ENCODE measurements at places on chromosomes 7 and 10. TPM values are rescaled to one million over a fixed set of nuclear protein-coding genes. Genes with fewer than 3 reads are reported as not detected.

The SCART1 gene
- total RNA-seq = 2.1 TPM

- H3K4me1 ChIP-seq = no peaks in the 10 kb centered on the region
- no peak overlapping the region for H3K4me3 ChIP-seq
- no peaks in the 10 kb centered on the region for H3K36me3 ChIP-seq
- no peak overlapping the region for H3K27ac ChIP-seq
Measured at GRCh38 chr7:106236065-106236464, 48.7 kb downstream of the NAMPT start.

GRCh38 chr10:78551184-78552005 lies 517.4 kb upstream of the ZMIZ1 start:
- peaks cover 19% of the 10 kb centered on the region for H3K4me1 ChIP-seq
- H3K27me3 ChIP-seq = no peaks in the 10 kb centered on the region
- H3K36me3 ChIP-seq = no peaks in the 10 kb centered on the region
- no peak overlapping the region for H3K27ac ChIP-seq

- H3K4me3 ChIP-seq = no peak overlapping the region
- H3K4me1 ChIP-seq = no peaks in the 10 kb centered on the region
- H3K27me3 ChIP-seq = no peaks in the 10 kb centered on the region
- no peak for DNase-seq
- no peaks in the 10 kb centered on the region for H3K36me3 ChIP-seq
Measured at GRCh38 chr7:151366166-151366879, 24.7 kb downstream of the NUB1 start.

DNA sequence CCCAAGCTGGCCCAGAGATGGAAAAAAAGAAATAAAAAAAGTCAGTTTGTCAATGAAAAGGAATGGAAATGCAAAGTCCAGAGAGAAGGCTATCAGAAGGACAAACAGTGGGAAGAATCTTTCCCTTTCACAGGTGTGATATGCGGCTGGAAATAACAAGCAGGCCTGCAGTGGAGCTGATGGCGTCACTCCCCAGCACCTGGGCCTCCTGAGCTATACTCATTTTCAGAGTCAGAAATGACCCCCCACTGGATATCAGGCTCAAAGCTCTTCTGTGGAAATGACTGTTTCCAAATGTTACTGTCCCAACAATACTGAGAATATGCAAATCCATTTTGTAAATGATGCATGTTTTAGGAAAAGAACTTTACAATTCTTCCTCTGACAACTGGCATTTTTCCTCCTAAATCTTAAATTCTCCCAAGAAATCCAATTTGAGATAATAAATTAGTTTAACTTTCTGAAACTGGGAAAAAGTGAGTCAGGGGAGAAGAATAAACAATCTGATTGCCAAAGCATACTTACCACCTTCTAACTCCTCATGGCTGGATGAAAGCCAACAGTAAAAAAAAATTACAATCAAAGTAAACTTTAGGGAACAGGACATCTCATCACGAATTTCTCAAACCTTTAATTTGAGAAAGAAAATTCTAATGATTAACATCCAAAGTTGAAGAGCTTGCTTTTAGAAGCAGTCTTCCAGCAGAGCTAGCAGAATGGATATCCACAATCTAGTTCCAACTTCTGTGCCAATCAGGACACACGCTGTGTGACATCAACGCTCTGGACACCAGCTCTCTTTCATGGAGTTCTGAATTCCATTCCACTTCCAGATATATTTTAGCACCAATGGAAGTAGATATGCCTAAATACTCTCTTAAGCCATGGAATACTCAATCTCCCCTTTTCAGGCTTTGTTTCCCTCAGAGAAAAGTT lies 5.3 kb upstream of the CUZD1 start:
- DNase-seq = no peak
- no peak overlapping the region for H3K4me3 ChIP-seq
- no peak overlapping the region for H3K27ac ChIP-seq

DNA sequence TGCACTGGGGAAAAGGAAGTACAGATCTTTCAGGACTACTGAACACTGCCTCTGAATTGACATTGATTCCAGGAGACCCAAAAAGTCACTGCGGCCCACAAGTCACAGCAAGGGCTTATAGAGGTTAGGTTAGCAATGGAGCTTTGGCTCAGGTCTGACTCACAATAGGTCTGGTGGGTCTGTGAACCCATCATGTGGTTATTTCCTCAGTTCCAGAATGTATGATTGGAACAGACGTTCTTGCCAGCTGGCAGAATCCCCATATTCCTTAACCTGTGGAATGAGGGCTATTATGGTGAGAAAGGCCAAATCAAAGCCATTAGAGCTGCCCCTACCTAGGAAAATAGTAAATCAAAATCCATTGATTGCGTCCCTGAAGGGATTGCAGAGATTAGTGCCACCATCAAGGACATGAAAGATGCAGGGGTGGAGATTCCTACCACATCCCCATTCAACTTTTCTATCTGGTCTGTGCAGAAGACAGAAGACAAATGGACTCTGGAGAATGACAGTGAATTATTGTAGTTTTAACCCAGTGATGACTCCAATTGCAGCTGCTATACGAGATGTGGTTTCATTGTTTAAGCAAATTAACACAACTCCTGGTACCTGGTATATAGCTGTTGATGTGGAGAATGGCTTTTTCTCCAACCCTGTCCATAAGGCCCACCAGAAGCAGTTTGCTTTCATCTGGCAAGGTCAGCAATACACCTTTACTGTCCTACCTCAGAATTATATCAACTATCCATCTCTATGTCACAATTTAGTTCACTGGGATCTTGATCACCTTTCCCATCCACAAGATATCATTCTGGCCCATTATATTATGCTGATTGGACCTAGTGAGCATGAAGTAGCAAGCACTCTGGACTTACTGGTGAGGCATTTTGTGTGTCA lies 44.5 kb upstream of the PIK3CG start:
- no peaks in the 10 kb centered on the region for H3K27me3 ChIP-seq
- no peak overlapping the region for H3K4me3 ChIP-seq
- H3K4me1 ChIP-seq = no peaks in the 10 kb centered on the region
- H3K36me3 ChIP-seq = no peaks in the 10 kb centered on the region
- no peak for DNase-seq
- H3K27ac ChIP-seq = no peak overlapping the region

DNA sequence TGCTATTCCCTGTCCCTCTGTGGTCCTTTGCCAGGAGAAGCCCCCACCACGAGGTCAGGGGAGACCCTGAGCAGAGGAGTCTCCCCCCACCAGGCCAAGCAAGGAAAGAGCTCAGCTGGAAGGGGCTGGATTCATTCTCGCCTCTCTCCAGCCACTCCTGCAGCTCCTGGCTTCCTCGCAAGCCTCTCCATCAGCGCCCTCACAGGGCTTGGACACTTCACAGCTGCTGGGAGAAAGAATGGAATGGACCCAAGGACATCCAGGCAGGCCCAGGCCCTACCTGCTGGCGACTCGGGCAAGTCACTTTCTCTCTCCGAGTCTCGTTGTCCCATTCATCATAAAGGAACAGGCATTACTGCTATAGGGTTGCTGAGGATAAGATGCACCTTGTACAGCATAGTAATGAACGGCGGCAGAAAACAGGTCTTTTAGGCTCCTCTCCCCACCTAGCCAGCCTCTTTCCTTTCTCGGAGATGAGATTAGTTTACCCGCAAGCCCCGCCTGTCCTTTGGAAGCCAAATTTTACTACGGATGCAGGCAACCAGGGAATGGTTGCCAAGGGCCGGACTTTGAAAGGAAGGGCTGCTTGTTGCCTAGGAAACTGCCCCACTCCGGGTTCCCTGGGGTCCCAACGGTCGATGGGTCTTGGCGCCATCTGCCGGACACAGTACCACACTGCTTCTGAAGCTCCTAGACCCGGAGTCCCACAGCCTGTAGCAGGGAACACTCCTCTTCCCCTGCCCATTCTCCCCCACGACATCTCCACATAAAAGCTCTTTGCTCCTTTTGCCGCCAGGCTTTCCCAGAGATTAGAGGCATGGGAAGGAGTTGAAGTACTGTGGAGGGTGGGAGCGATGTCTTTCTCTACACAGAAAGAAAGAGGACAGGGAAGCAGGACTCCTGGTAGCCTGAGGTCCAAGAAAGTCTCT lies 22.3 kb downstream of the IMPDH1 start:
- H3K27ac ChIP-seq = no peak overlapping the region
- H3K36me3 ChIP-seq = no peaks in the 10 kb centered on the region
- no peaks in the 10 kb centered on the region for H3K4me1 ChIP-seq
- no peak overlapping the region for H3K4me3 ChIP-seq
- no peaks in the 10 kb centered on the region for H3K27me3 ChIP-seq
- peak; percentile 92 for DNase-seq

All from ovary (tissue), 10 donors.